ENCODE measurements at places on chromosomes 3 and 15.

- H3K36me3 ChIP-seq, result no peaks in the 10 kb centered on the region
- H3K4me3 ChIP-seq, result peak overlapping the region; percentile 69
- peaks cover 79% of the 10 kb centered on the region for H3K27me3 ChIP-seq
- no peak overlapping the region for H3K27ac ChIP-seq
- DNase-seq, result no peak
Measured at GRCh38 chr3:66501483-66502244, 842 bp upstream of the LRIG1 start.

GRCh38 chr3:42710323-42711021 lies 7.9 kb upstream of the HHATL start:
- peaks cover 29% of the 10 kb centered on the region for H3K27me3 ChIP-seq
- H3K36me3 ChIP-seq, result no peaks in the 10 kb centered on the region
- no peak overlapping the region for H3K4me3 ChIP-seq
- H3K4me1 ChIP-seq, result no peaks in the 10 kb centered on the region

DNA sequence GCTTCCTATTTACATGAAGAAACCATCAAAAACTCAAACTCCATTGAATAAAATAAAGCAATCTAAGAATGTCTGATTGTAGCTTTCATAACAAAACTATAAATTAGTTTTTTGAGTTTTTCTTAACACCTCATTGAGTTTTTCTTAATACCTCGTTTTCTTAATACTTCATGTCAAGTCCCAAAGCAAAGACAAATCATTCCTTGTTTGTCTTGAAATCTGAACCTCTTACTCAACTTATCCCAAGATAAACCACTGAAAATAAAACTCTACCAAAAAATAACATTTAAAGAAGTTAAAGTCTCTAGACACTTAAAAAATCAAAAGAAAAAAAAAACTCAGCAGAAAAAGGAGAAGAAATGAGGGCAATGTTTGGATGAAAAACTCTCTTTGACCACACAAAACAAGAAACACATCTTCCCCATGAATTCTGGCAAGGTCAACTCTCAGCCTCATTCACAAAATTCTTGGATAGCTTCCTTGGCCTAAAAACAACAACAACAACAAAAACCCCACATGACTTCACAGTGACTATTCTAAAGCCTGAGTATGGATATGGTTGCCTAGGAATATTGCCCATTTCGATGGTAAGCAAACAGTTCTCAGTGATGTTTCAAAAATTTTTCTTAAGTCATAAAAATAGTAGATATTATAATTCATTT lies 38.2 kb downstream of the TMCC1 start:
- H3K4me1 ChIP-seq, result peaks cover 3% of the 10 kb centered on the region
- H3K4me3 ChIP-seq, result no peak overlapping the region
- peak overlapping the region; percentile 54 for H3K27ac ChIP-seq
- H3K36me3 ChIP-seq, result peaks cover 48% of the 10 kb centered on the region

DNA sequence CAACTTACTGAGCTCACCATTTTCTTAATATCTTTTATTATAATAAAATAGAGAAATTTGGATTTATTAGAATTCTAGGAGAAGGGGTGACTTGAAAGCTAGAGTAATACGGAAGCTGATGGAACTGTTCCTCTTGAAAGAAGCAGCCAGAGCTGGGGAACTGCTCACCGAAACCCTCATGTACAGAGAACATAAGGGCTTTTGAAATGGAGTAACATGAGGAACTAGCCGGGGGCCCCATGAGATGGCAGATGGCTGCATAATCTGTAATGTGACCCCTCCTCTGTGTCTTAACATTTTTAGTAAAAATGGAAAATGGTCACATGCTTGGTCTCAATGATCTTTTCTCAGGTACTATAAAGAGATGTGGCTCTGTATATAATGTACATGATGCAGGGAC lies 15.7 kb upstream of the DYNC1LI1 start:
- no peaks in the 10 kb centered on the region for H3K36me3 ChIP-seq
- H3K4me1 ChIP-seq, result no peaks in the 10 kb centered on the region
- DNase-seq, result no peak
- H3K27ac ChIP-seq, result no peak overlapping the region
- H3K27me3 ChIP-seq, result peaks cover 23% of the 10 kb centered on the region

- no peak overlapping the region for H3K4me3 ChIP-seq
- no peak for DNase-seq
- no peaks in the 10 kb centered on the region for H3K36me3 ChIP-seq
- no peak overlapping the region for H3K27ac ChIP-seq
- H3K27me3 ChIP-seq, result no peaks in the 10 kb centered on the region
- H3K4me1 ChIP-seq, result peaks cover 20% of the 10 kb centered on the region
Measured at GRCh38 chr3:133937061-133937686, 41.5 kb upstream of the RAB6B start.

DNA sequence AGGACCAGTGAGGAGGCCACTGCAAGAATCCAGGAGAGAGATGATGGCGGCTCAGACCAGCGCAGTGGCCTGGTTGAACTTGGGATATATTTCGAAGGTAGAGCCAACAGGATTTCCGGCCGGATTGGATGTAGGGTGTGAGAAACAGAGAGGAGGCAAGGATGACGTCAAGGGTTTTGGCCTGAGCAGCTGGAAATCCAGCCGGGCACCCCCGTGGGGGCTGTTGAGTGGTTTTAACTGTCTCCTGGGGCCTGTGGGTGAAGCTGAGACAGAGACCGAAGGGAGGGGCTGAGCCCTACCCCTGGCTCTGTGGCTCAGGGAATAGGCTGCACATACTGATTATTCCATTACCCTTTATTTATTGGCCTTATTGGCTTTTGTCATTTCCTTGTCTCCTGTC lies 45.7 kb downstream of the EXOG start:
- peaks cover 1% of the 10 kb centered on the region for H3K36me3 ChIP-seq
- H3K27me3 ChIP-seq, result peaks cover 3% of the 10 kb centered on the region
- no peaks in the 10 kb centered on the region for H3K4me1 ChIP-seq
- no peak for DNase-seq

- H3K27ac ChIP-seq, result no peak overlapping the region
- no peak for DNase-seq
- peaks cover 5% of the 10 kb centered on the region for H3K4me1 ChIP-seq
- H3K36me3 ChIP-seq, result no peaks in the 10 kb centered on the region
Measured at GRCh38 chr3:164779816-164780215, 298.5 kb downstream of the SI start.

DNA sequence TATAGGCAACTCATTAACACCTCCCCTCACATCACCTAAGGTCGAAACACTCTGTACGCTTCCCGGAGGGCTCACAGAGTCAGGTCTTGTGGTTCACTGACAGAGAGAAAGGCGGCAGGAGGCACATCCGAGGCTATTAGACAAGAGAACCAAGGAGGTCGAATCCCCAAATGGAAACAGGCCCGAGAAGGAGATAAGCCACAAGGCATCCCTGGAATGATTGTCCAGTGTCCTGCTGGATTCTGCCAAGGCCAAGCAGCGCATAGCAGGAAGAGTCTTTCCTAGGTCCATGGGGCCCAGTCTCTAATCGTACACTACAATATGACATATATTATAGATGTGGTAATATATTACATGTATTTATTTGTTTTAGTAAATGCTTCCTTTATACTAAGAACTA lies 58.5 kb downstream of the ANXA2 start:
- DNase-seq, result no peak
- H3K4me3 ChIP-seq, result no peak overlapping the region
- H3K27ac ChIP-seq, result no peak overlapping the region
- peaks cover 6% of the 10 kb centered on the region for H3K36me3 ChIP-seq
- peaks cover 20% of the 10 kb centered on the region for H3K4me1 ChIP-seq

GRCh38 chr3:33645060-33645647 lies 72.9 kb downstream of the CLASP2 start:
- H3K36me3 ChIP-seq, result no peaks in the 10 kb centered on the region
- H3K4me3 ChIP-seq, result peak overlapping the region; percentile 73
- H3K4me1 ChIP-seq, result peaks cover 9% of the 10 kb centered on the region
- no peaks in the 10 kb centered on the region for H3K27me3 ChIP-seq

GRCh38 chr3:45003859-45004258 lies 22.2 kb upstream of the CLEC3B start:
- no peak for DNase-seq
- no peaks in the 10 kb centered on the region for H3K27me3 ChIP-seq
- H3K4me1 ChIP-seq, result no peaks in the 10 kb centered on the region

GRCh38 chr3:118636841-118637240 lies 397.8 kb downstream of the IGSF11 start:
- no peak overlapping the region for H3K4me3 ChIP-seq
- no peaks in the 10 kb centered on the region for H3K36me3 ChIP-seq
- DNase-seq, result no peak
- peaks cover 9% of the 10 kb centered on the region for H3K4me1 ChIP-seq

DNA sequence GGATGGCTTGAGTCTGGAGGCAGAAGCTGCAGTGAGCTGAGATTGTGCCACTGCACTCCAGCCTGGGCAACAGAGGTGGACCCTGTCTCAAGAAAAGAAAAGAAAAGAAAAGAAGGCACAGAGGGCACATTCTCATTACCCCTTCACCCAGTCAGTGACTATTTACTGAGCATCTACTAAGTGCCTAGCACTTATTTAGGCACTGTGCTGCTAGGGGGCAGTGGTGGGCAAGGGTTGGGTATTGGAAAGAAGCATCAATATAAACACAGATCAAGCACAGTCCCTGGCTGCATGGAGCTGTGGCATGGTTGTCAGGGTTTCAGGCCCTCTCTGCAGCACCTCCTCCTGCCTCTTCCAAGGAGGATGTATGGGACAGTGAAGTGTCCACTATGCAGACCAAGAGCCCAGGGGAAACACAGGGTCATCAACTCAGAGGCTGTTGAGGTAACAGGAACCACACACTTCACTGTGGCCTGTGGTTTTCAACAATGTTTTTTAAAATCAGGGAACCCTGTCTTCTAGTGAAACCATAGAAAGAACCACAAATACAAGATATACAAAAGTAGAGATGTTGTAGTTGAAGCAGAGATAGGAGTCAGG lies 138.5 kb downstream of the RAB11A start:
- DNase-seq, result no peak
- no peaks in the 10 kb centered on the region for H3K4me1 ChIP-seq
- H3K4me3 ChIP-seq, result no peak overlapping the region

GRCh38 chr3:112925969-112926368 lies 48.9 kb downstream of the CD200R1 start:
- DNase-seq, result no peak
- H3K27me3 ChIP-seq, result peaks cover 2% of the 10 kb centered on the region
- no peaks in the 10 kb centered on the region for H3K4me1 ChIP-seq
- H3K27ac ChIP-seq, result no peak overlapping the region

DNA sequence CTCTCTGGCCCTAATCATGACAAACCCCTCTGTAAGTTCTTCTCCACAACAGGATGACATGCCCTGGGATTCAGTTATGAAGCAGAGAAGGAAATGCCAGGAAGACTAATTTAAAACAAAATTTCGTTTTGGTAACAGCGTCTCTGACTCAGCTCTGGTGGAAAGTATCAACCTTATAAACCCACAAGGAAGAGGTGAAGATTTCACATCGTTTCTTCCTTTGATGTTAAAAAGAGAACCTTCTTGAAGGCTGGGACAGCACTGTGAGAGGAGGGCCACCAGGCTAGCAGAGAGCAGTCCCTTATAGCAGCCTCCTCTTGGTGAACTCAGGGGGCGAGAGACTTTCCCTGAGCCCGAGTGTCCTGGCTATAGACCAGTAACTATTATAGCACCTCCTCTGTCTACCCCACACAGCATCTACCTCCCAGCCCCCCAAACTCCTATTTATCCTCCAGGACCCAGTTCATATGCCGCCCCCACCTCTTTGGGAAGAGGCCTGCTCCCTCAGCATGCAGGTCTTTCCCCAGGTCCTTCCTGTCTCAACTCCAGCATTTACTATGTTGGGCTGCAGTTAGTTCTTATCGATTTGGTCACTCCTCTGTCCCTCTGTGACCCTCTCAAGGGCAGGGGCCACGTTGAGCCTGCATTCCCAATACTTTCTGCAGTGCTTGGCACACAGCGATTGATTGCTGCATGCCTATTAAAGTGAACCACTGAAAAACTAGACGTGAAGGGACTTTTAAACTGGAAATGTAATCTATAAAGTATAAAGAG lies 321.5 kb upstream of the ICE2 start:
- no peaks in the 10 kb centered on the region for H3K36me3 ChIP-seq
- H3K27me3 ChIP-seq, result peaks cover 5% of the 10 kb centered on the region
- no peak overlapping the region for H3K27ac ChIP-seq
- H3K4me3 ChIP-seq, result no peak overlapping the region
- H3K4me1 ChIP-seq, result no peaks in the 10 kb centered on the region
- DNase-seq, result no peak

- DNase-seq, result no peak
- peaks cover 11% of the 10 kb centered on the region for H3K27me3 ChIP-seq
- no peak overlapping the region for H3K27ac ChIP-seq
- no peaks in the 10 kb centered on the region for H3K4me1 ChIP-seq
- H3K36me3 ChIP-seq, result peaks cover 4% of the 10 kb centered on the region
- H3K4me3 ChIP-seq, result no peak overlapping the region
Measured at GRCh38 chr3:194386648-194387047, 12.4 kb downstream of the GP5 start.

DNA sequence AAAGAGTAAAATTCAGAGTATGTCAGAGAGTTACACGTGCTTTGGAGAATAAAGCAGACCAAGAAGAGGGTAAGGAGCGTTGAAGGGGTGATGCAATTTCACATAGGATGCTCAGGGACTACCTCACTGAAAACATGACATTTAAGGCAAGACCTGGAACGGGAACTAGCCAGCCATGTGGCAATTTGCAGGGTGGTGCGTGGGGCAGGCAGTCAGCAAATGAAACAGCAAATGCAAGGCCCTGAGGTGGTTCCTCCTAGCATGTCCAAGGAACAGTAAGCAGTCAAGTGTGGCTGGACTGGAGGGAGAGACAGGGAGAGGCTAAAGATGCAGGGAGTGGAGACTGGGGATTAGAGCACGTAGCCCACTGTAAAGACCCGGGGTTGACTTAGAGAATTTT lies 146.1 kb upstream of the LPP start:
- peaks cover 4% of the 10 kb centered on the region for H3K4me1 ChIP-seq
- H3K36me3 ChIP-seq, result peaks cover 3% of the 10 kb centered on the region
- DNase-seq, result no peak
- H3K4me3 ChIP-seq, result no peak overlapping the region
- H3K27ac ChIP-seq, result no peak overlapping the region

Measured in mesothelial cell of epicardium (in vitro differentiated cells).